ENCODE measurements at places on chromosomes 12 and 14. TPM values are rescaled to one million over a fixed set of nuclear protein-coding genes. Genes with fewer than 3 reads are reported as not detected.

DNA sequence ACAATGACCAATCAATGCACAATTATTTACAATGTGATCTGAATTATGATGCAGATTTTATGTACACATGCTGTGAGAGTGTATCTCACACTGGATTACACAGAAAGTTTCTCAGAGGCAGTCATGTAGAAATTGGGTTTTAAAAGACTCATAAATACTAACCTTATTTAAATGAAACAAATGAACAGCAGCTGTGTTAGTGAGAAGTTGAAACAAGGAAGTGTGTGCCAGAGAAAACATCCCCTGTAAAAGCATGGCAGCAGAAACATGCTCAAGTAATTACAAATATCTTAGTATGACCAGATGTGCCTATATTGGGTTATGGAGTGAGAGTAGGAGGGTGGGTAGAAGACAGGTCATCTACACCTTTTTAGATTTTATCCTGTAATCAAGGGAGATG lies 723.7 kb downstream of the C12orf50 start:
- DNase-seq, result no peak

MYF6 gene
- not detected for total RNA-seq

GRCh38 chr14:100239211-100239839 lies 381 bp downstream of the YY1 start:
- DNase-seq, result peak; percentile 44

GRCh38 chr14:68404146-68404527 lies 388.7 kb downstream of the ZFP36L1 start:
- DNase-seq, result no peak

KRT72 gene
- not detected for total RNA-seq

CISTR gene
- not detected for total RNA-seq

- DNase-seq, result peak; percentile 73
These were observed 3.7 kb downstream of the UNC119B start for GRCh38 chr12:120713861-120714482.

LMNTD1 gene
- total RNA-seq, result 0.57 TPM

HOXC10 gene
- total RNA-seq, result 5.3 TPM

DNA sequence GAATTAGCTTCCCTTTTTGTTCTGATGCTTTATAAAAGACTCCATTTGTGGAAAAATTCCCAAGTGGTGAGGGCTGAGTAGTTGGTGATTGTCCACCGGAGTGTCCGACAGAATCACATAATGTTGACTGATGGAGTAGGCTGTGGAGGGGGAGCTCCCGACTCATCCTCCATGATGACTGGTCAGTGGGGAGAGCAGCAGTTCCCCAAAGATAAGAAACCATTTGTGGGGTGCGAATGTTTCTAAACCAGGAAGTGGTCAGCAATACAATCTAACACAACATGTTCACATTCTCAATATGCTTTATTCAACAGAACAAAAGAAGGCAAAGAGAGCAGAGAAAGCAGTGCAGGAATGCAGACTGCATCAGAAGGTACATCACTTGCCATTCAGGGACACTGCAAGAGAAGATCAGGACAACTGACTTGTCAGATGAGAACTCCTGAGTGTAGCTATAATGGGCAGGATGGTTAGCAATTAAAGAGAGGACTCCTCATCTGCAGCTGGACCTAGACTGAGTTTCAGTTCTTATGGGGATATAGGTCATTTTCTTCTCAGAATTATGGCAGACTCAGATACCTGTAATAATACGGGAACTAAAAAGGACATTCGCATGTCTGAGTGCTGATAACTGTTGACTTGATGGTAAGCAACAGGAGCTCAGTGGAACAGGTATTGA lies 5.4 kb downstream of the KRT6B start:
- no peak for DNase-seq

DNA sequence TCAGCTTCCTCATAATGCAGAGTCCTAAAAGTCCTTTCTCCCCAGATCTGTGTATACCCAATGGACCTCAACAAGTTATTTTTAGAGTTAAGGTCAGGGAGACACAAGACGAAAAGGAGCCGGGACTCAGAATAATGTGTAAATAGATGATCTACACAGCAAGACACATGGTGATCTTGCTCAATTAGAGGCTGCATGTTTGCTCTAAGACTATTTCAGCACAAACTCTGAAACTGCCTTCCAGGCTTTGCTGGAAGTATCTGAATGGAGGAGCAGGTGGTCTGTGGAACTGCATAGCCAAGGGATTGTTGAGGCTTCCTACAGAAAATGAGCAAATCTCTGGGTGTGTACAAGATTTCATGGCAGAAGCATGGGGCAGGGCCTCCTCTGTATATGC lies 80.8 kb downstream of the CRACR2A start:
- no peak for DNase-seq

DNA sequence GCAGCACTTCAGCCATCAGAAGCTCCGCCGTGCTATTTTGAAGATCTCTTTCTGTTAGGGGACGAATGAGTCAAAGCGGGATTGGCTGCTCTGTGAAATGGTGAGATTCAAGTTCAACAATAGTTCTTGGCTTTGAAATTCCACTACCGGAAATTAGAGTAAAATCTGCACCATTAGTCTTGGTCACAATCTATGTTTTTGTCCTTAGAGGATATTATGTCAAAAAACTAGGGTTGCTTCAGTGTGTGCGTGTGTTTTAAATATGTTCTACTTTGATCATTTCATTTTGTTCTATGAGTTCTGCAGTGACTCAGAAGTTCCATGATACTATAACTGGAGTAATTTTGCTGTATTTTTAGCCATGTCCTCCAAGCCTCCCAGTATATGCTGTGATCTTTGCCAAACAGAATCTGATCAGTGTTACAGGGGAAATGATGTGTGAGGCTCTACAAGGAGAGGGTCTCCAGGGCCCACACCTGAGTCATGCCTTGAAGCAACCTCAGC lies 22.6 kb downstream of the GPHB5 start:
- DNase-seq, result no peak

- no peak for DNase-seq
These were observed 88.4 kb downstream of the PELI2 start for GRCh38 chr14:56206596-56206995.

- peak; percentile 61 for DNase-seq
These were observed 43.0 kb downstream of the ITPR2 start for GRCh38 chr12:26789731-26790644.

CORO1C gene
- total RNA-seq, result 65.4 TPM

PRB2 gene
- total RNA-seq, result not detected

DNA sequence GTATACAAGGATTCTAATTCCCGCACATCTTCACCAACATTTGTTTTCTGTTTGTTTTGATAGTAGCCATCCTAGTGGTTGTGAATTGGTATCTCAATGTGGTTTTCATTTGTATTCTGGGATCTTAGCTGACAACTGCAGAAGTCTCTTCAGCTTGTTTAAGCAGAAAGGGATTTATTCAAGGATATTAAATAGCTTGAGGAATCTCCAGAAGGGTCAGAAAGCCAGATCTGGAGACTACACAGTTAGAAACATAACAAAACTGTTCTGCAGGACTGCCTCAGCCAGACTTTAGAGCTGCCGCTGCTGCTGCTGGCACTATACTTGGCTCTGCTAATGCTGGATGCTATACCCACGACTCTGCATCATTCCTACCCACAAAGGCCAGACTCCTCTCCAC lies 13.4 kb upstream of the CDKL1 start:
- DNase-seq, result no peak

ARID2 gene
- total RNA-seq, result 12.9 TPM

- DNase-seq, result no peak
These were observed 65.2 kb downstream of the PAPOLA start for GRCh38 chr14:96567289-96567899.

KLRD1 gene
- total RNA-seq, result 0.29 TPM

DNA sequence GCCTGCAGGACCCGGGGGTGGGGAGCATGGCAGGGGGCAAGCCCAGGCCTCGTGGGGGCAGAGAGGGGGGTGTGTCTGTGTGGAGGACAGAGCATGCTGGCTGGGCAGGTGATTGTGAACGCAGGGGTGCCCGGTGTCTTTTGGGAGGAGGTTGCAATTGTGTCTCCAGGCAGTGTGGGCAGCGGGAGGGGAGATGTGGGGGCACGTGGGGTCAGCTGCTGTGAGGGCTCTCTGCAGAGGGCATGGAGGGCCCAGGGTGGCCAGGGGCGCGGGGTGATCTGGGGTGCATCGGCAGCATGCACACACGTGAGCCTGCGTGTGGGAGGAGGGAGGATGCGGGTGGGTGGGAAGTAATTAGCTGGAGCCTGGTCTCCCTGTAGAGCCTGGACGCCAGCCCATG lies 32.2 kb upstream of the DIO3 start:
- DNase-seq, result no peak

GRCh38 chr12:27229367-27229766 lies 14.7 kb upstream of the STK38L start:
- no peak for DNase-seq

TMTC1 gene
- total RNA-seq, result 6.7 TPM

KCNH5 gene
- total RNA-seq, result 3.7 TPM

GRCh38 chr12:26130728-26131127 lies 5.9 kb upstream of the BHLHE41 start:
- no peak for DNase-seq

DNA sequence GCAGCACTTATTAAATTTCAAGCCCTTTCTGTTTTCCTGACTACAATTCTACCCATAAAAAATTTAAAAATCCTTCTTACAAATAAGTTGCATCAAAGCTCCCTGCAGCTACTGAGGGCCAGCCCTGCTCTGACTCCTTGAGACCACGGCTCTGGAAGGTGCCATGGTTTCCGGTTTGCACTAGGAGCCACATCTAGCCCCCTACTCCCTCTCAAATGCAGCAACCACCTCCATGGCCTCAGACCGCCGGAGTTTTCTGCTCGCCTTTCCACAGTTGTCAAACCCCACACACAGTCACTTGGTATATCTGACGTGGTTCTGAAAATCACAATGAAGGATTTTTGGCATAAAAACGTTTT lies 30.1 kb downstream of the P2RX4 start:
- DNase-seq, result no peak

DNA sequence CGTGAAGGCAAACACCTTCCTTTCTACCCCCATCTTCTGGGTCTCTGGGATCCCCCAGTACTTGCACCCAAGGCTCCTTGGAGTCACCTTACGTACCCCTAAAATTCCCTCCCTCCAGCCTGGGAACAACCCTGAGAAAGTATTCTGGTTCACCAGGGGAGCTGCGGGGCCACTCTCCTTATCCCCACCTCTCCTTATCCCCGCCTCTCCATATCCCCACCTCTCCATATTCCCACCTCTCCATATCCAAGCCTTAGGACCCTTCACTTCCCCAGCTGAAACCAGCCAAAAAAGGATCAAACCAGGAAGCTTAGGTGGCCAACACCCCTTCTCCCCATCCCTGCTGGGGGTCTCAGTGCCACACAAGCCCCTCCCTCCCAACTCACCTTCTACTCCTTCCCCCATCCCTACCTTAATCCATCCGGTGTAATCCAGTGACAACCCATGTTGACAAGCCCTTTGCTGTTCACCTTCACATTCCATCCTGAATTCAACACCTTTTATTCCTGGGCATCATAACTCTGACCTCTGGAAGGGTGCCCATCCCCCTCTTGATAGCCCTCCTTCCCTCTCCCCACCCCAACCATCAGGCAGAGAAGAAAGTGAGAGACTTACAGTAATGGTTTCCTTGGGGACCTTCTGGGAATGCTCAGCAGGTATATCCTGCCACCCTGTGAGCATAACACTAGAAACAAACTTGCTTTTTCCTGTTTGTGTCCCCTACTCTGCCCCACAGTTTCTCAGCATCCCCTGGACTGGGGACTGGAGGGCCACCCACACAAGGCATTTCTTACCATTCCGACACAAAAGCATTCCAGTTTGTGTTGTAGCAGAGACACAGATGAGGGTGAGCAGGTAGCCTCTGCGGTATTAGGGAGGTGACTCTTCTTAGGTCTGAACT lies 1.6 kb upstream of the MSI1 start:
- DNase-seq, result no peak

- peak; percentile 44 for DNase-seq
These were observed 519.7 kb upstream of the TBX3 start for GRCh38 chr12:115203701-115204100.

LIN7A gene
- total RNA-seq, result 0.12 TPM

GRCh38 chr12:107780298-107780697 lies 5.8 kb downstream of the ASCL4 start:
- no peak for DNase-seq
